ENCODE measurements at places on chromosomes 1 and 21.

DNA sequence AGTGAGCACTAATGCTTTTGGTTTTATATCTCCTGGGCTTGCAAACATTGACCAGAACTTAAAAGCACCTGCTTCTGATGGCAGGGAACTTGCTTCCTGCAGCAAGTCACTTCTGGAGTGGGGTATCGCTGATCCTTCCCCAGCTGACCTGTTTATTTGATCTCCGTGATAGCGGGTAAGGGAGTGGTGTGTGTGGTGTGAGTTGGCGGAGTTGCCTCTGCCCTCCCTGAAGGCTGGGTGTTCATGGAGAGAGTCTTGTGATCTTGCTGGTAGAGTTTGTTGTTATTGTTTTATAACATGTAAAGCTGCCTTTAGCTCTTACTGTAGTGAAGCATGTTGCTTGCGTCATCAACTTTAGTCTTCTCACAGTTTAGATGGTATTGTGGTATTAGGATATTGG lies 3.9 kb downstream of the MFN2 start:
- no peak for DNase-seq

GRCh38 chr1:231011360-231011759 lies 28.7 kb downstream of the FAM89A start:
- no peak for DNase-seq

DNA sequence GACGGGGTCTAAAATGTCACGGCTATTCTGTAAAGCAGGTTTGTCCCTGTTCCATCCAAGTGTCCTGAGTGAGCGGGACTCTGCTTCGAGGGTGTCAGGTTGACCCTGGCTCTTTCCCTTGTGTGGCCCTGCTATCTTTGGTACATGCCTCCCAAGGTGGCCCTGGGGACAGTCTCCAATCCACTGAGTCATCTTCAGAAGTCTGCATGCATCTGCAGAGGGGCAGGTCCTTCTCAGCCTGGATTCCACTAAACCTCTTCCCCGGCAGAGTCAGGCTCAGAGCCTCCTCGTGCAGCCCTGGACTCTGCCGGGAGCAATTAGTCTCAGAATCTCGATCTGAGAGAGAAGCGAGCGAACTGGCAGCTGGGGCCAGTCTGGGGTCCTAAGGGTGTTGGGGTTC lies 50.1 kb upstream of the KCNJ15 start:
- DNase-seq = no peak

DNA sequence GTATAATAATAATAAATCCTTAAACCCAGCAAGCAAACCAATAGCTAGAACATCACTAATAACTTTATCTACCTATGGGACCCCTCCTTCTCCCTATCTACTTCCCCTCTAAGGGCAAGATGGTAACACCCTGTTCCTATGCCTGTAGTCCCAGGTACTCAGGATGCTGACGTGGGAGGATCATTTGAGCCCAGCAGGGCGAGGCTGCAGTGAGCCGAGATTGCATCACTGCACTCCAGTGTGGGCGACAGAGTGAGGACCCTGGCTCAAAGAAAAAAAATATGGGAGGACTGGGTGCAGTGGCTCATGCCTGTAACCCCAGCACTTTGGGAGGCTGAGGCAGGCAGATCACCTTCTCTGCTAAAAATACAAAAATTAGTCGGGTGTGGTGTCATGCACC lies 143.1 kb upstream of the SLC45A1 start:
- no peak for DNase-seq

All from M059J (cell line).